Body of pancreas (tissue), 4 donors: ENCODE measurements at places on chromosomes 7 and 10. TPM values are rescaled to one million over a fixed set of nuclear protein-coding genes. Genes with fewer than 3 reads are reported as not detected.

The RBM20 gene
- 14.5 TPM for total RNA-seq

The SPDYE18 gene
- total RNA-seq, result not detected

- no peaks in the 10 kb centered on the region for H3K36me3 ChIP-seq
- no peaks in the 10 kb centered on the region for H3K27me3 ChIP-seq
- no peak overlapping the region for H3K4me3 ChIP-seq
- H3K4me1 ChIP-seq, result peaks cover 11% of the 10 kb centered on the region
- peak; percentile 36 for DNase-seq
- H3K27ac ChIP-seq, result no peak overlapping the region
Measured at GRCh38 chr10:30553626-30554439, 75.7 kb downstream of the LYZL2 start.

The SKIDA1 gene
- 0.78 TPM for total RNA-seq

GRCh38 chr7:157224627-157225026 is 85.9 kb downstream of the UBE3C start:
- H3K4me3 ChIP-seq, result no peak overlapping the region
- H3K27me3 ChIP-seq, result no peaks in the 10 kb centered on the region
- no peak overlapping the region for H3K27ac ChIP-seq
- no peaks in the 10 kb centered on the region for H3K4me1 ChIP-seq
- H3K36me3 ChIP-seq, result no peaks in the 10 kb centered on the region
- DNase-seq, result no peak

DNA sequence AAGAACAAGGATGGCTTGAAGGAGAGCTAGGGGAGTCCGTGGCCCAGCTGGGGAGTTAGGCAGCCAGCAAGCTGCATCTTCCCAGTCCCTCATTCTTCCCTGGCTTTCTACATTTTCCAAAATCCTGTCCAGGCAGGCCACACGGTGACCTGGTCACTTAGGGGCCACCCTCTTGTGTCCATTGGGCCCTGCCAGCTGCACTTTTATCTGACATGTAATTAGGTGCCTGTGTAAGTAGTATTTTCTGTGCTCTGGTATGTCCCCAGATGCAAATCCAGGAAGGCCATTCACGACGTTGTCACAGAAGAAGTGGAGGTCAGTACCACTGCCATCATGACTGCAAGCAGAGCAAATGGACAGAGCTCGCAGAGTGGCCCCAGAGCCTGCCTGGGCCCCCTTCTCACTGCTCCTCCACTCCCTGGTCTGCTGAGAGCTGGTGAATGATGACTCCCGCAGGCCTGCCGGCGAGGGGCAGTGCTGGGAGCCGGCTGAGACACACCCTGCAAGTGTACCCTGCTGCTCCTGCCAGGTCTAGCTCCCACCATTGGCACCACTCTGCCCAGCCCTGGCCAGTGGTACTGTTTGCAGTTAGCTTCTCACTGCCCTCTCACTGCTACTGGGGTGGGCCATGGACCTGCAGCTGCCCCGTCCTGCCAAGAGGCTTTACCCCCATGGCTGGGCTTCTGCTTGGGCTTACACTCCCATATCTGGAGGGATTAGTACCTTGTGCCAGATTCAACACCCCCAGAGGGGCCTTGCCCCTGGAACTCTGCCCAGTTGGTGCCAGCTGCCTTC is 98.2 kb downstream of the GLRX3 start:
- no peaks in the 10 kb centered on the region for H3K27me3 ChIP-seq
- no peaks in the 10 kb centered on the region for H3K4me1 ChIP-seq
- no peaks in the 10 kb centered on the region for H3K36me3 ChIP-seq
- H3K4me3 ChIP-seq, result no peak overlapping the region
- no peak for DNase-seq

GRCh38 chr7:41885078-41885477 is 182.2 kb upstream of the INHBA start:
- DNase-seq, result no peak
- H3K27me3 ChIP-seq, result no peaks in the 10 kb centered on the region
- no peak overlapping the region for H3K4me3 ChIP-seq
